ENCODE measurements at places on chromosomes 6 and 20.

DNA sequence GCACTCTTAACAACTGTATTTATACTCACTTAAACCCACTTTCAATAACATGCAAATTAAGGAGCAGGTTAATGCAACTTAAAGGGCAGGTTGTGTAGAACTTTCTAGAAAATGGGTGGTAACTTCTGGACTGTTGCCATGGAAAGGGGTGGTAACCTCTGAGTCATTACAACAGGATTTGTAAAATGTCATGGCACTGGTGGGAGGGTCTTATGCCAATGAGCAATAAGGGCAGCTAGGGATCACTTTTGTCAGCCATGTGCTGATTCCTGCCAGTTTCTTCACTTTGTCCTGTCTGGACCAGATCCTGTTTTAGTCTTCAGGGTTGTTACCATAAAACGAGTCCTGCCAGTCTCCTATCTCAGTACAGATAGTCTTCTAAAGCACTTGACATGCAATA, 560.5 kb upstream of the PTCHD4 start:
- DNase-seq = no peak

- DNase-seq = no peak
Measured at GRCh38 chr20:34510575-34510974, 5.6 kb upstream of the DYNLRB1 start.

DNA sequence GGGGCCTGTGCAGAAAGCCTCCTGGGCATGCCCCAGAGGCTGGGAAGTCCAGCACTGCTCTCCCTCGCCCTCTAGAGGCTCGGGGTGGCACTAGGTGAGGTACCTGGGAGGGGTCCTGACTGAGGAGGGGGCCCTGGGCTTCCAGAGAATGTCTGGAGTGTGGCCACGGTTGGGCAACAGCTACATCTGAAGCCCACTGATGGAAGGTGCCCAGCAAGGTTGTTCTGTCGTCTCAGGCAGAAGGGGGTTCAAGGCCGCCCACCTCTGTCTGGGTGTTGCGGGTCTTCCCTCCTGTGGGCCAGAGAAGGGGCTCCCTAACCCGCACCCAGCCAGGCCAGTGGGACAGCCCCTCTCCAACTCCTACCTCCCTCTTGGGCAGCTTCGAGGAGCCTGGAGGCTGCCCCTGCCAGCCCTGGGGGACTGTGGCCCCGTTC, 11.4 kb upstream of the VEGFA start:
- DNase-seq = no peak

DNA sequence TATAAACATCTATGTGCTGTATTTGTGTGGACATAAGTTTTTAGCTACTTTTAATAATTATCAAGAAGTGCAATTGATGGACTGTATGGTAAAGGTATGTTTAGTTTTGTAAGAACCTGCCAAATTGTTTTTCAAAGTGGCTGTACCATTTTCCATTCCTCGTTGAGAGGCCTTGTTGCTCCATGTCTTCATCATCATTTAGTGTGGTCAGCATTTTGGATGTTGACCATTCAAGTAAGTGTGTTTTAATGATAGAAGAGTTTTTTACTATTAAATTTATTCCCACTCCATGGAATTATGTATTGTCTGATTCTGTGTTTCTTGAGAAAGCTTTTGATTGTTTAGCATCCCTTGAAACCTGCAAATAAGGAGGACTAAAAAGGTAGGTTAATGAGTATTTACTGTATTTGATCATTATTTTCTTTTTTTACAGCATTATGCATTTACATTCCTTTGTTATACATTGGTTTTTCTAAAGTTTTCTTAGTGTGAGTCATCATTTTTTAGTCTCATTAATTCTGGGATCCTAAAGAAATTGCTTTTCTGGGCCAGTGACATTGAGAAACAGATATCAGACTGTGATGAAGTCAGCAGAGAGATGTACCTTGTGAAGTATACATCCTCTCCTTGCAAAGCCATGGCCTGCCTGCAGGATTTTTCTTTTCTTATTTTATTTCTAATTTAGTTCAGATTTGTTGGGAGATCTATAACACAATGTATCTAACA, 312.8 kb upstream of the PTCHD4 start:
- DNase-seq = no peak

GRCh38 chr6:150765067-150765764, 100.3 kb upstream of the MTHFD1L start:
- no peak for DNase-seq

GRCh38 chr6:27136077-27136644, 111.3 kb upstream of the PRSS16 start:
- DNase-seq = no peak

- DNase-seq = no peak
Measured at GRCh38 chr6:18323935-18324705, 59.8 kb upstream of the DEK start.

DNA sequence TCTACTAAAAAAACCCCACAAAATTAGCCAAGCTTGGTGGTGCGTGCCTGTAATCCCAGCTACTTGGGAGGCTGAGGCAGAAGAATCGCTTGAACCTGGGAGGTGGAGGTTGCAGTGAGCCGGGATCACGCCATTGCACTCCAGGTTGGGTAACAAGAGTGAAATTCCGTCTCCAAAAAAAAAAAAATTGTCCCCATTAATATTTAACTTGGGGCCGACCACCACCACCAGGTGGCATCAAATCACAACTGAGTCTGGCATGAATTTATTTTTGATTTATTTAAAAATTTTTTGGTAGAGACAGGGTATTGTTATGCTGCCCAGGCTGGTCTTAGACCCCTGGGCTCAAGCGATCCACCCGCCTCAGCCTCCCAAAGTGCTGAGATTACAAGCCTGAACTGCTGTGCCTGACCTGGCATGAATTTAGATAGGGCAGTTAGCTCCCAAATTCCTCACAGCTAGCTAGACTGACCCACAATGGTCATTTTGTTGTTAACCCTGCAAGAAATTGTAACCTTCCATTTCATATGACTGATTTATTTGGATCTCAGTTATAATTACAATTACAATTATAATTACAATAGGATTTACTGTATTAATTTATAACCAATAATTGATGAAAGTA, 17.1 kb upstream of the BEND3 start:
- DNase-seq = peak; percentile 49

DNA sequence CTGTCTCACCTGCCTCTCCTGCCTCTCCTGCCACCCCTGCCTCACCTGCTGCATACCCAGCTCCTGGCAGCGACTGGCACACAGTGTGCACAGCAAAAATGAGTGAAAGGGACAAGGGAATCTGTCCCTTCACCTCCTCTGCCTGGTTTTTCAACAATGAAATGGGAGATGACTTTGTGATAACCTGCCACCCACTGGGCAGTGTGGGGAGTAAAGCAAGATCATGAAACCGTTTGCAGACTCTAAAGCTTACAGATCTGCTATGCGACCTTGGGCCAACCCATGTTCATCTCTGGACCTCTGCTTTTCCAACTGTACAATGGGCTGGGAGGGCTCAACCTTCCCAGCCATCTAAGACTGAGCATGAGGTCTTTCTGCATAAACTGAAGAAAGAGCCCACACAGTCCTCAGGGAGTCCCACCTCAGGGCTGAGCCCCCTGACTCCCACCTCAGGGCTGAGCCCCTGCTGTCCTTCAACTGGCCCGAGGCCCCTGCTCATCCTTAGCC, 81.1 kb downstream of the RIPOR3 start:
- no peak for DNase-seq

DNA sequence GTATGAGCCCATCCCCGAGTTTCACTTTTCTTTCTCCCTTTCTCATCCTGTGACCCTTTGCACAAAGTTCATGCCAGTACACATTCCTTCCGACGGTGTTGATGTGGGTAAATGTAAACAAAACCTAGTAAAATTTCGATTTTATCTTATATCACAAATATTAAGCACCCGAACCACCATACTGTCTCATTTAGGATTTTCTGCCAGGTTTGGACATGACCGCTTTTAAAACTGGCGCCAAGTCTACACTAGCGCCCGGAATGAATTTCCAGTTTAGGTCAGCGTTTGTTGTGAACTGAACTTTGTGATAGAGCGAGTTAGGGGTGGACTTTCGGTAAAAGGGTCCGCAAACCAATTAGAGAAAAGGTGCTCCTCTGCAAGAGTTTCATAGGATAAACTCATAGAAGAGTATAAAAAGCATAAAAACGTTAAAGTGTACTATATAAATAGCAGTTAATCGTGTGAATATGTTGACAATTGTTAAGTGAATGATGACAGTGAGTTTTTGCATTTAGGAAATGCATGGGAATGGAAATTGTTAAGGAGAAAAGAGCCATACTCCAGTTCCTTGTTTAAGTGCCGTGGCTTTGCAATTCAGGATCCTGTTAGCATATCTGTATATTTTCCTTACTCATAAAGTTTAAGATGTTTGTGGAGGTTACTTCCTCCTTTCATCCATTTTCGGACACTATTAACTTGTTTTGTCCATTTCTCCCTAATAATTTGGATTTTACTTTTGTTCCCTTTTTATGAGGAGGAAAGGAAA, 937 bp downstream of the AKAP7 start:
- no peak for DNase-seq

- no peak for DNase-seq
Measured at GRCh38 chr6:113292646-113293422, 564.3 kb upstream of the MARCKS start.

- no peak for DNase-seq
Measured at GRCh38 chr6:123022975-123023374, 26.9 kb downstream of the CLVS2 start.

DNA sequence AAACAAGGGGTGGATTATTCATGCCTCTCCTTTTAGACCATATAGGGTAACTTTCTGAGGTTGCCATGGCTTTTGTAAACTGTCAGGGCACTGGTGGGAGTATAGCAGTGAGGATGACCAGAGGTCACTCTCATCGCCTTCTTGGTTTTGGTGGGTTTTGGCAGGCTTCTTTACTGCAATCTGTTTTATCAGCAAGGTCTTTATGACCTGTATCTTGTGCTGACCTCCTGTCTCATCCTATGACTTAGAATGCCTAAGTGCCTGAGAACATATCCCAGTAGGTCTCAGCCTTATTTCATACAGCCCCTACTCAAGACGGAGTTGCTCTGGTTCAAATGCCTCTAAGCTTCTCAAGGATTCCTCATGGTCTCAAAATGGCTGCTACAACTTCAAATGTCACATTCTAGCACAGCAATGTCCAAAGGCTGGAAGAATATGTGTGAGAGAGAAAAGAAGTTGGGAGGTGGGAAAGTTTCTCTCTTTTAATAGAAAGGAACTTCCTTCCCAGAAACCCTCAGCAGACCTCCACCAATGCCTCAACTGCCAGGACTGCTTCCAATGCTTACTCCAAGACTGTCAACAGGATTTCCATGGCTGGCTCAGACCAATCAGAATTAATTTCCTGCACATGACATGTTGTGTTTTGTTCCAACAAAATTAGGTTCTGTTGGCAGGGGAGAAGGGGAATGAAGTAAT, 46.6 kb upstream of the SLC9A8 start:
- no peak for DNase-seq

GRCh38 chr6:9138936-9139335, 703.6 kb upstream of the SLC35B3 start:
- no peak for DNase-seq

DNA sequence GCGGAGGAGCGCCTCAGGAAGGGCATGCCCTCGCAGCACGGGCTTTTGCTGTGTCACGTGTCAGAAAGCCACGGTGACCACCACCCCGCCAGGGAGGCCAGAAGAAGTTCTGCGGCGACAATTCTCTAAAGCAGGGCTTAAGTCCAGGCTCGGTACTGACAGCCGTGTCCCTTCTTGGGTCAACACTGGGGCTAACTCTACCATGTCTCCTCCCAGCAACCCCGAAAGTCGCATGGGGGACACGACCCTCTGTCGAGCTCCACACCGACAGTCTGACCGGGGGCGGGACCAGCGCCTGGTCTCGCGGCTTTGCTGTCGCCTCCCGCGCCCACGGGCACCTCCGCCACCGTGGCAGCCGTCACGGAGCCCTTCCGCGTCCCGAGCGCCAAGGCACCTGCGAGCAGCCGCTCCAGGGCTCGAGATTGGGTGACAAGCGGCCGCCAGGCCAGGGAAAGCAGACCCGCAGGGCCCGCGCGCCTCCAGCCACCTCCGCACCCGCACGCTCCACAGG, 534 bp downstream of the NANP start:
- no peak for DNase-seq

GRCh38 chr6:125831659-125832058, 40.9 kb downstream of the NCOA7 start:
- DNase-seq = no peak

- DNase-seq = no peak
Measured at GRCh38 chr6:167528239-167528638, 203.4 kb downstream of the TTLL2 start.

GRCh38 chr6:27924179-27924578, 12.0 kb upstream of the OR2B2 start:
- no peak for DNase-seq

DNA sequence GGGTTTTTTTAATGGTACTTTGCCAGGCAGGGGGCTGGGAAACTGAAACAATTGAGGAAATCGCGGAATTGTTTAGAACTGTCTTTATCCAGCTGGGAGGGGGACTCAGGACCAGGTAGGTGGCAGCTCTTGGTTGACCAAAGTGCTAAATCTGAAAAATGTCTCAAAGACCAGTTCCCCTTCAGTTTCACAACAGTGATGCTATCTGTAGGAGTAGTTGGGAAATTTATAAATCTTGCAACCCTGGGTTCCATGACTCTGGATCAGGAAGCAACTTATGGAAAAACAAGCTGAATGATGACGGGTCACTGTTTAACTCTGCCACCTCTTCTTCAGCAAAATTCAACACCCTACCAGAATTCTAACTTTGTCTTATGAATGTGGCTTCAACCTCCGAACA, 99.7 kb downstream of the FAM50B start:
- DNase-seq = no peak

DNA sequence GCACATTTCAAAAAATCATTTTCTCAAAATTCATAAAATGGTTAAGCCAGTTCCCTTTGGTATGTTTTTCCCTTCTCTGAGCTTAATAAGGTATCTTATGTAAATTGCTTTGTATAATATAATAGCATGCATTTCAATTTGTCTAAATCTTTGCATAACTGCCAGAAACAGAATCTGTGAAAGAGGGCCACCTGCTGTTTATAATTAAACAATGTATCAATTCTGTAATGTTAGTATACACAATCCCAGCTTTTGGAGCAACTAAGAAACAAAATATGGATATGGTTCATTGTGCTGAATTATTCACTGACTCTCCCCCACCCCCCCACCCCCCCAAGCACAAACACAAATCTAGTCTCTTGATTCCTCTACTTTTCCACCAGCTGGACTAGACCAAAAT, 54.8 kb downstream of the GPX5 start:
- DNase-seq = no peak

DNA sequence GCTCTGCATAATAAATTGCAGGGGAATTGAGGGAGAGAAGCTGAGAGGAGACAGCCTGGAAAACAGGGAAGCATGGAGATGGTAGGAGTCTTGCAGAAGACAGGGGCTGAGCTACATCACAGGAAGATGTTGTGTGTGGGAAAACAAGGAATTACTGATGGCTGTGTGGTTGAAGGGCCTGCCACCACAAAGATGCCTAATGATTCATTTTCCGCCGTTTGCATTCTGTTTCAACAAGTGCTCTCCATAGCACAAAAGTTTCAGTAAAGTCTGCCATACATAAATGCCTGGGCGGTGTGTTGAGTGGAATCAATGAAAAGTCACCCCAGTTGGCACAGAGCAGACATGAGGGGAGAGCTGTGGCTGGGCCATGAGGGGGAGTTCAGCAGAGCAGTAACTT, 5.6 kb upstream of the KLHL31 start:
- DNase-seq = no peak
